ENCODE measurements at places on chromosomes 1 and 21.
A peak's percentile ranks its signal among the peaks of the same experiment; 100 is the strongest.

- no peak for DNase-seq
Observed at GRCh38 chr1:171055966-171056643, 34.6 kb upstream of the FMO3 start.

GRCh38 chr21:38167345-38167744, 89.4 kb upstream of the KCNJ15 start:
- no peak for DNase-seq

GRCh38 chr1:10773851-10774614, 22.4 kb downstream of the CASZ1 start:
- no peak for DNase-seq

DNA sequence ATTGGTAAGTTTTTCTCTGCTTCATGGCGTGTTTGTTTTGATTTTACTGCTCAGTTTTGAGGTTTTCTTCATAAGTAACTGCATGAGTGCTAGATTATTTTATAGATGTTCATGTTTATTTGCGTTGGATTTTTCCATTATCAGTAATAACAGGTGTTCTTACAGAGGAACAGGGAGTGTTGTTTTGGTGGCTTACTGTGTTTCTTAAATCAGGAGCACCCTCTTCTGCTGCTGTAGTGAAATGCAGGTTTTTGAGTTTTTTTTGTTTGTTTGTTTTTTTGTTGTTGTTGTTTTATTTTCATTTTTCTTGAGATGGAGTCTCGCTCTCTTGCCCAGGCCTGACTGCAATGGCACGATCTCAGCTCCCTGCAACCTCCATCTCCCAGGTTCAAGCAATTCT, 32.6 kb downstream of the CTBS start:
- DNase-seq: no peak

DNA sequence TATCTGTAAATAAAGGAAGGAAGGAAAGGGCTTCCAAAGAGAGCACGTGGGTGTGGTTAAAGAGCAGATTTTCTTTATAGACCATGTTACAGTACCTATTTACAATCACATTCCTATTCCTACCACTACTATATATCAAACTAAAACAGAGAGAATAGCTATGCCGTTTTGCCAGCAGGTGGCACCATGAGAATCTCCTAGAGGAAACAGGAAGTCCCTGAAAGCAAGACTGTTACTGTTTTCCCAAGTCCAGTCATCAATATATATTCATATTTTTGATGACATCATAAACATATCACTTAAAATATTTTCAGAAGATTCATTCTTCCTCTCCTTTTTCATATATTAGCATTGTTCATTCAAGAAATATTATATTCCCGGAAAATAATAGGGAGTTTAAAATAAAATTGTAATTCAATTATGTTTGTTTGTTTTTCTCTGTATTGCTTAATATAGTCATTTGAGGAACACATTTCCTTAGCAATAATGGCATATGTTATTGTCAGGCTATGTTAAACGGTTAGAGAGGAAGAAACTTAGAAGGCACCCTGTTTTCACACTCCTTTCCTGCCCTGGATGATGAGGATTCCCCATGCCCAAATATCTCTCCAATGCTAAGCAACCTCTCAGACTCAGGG, 6.6 kb downstream of the CCDC190 start:
- DNase-seq: peak; percentile 48

GRCh38 chr1:111483166-111483565, 9.4 kb downstream of the C1orf162 start:
- no peak for DNase-seq

GRCh38 chr1:93908394-93909145, 660 bp downstream of the GCLM start:
- peak; percentile 55 for DNase-seq

DNA sequence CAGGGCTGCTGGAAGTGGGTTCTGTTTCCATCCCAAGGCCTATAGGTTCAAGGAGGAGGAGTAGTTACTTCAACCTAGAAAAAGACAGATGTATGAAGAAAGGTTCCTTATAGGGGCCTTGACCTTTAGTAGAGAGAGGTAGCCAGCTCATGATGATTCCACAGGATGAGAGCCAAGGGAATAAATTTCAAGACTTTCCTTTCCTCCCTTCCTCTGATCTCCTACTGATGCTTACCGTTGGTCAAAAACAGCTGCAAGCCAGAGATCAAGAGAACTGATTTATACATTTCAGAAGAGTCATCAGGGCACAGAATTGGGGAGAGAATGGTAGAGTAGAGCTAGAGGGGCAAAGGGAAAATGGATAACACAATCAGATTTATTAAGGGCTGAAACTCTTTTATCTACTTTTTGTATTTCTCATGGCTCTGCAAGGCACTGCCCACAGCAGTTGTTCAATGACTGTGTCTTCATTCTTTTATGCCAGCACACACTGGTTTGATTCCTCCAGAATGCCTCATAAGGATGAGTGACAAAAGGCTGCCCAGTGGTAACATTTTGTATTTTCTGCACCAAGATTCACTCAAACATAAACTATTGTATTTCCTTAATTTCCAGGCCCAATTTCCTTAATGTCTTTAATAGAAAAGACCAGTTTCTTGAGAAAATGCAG, 37.4 kb downstream of the AK5 start:
- no peak for DNase-seq

- no peak for DNase-seq
Observed at GRCh38 chr1:205436776-205437410, 15.0 kb upstream of the LEMD1 start.

DNA sequence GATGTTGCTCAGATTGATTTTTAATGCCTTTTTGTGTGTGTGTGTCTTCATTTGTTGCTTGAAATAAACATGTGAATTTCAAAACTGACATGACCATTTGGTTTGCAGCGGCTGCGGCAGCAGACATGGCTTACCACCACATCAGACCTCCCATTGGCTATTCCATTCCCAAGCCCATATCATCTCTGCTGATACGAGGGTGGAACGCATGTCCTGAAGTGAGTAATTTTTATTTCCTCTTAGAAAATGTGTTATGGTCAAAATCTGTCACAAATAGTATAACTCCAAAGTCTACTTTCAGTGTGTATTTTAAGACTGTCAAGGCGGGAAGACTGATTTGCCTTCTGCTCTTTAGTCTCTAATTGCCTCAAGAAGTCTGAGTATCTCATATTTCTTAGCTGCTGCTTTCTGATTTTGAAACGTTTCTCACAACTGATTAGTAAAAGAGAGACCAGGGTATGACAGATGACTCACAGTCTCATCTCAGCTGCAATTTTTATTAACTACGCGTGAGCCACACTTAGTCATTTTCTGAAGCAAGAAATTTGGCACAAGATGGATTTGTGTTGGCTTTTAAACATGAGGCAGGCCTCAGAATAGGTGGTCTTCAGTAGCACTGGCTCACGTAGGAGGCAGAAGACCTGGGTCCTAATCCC, 49.0 kb downstream of the LRRC53 start:
- DNase-seq: no peak

- no peak for DNase-seq
Observed at GRCh38 chr1:207646171-207646570, 1.2 kb downstream of the CR1L start.

DNA sequence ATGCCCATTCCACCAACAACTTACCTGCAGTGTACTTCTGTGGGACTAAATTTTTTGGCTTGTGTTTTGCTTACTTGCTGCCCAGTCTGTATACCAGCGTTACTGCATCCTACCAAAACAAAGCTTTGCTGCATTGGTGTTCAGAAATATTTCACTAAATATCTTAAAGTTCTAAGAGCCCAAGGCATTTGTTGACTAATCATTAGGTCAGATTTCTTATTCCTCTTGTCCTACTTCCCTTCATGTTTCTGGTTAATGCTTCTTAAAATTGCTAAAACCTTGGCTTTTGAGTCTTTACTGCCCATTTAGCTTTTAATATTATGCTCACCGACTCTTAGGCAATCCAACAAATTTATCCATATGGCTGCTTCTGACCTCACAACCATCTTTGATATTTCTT, 161.8 kb downstream of the DPYD start:
- no peak for DNase-seq

GRCh38 chr1:67144696-67145095, 9.9 kb upstream of the C1orf141 start:
- peak; percentile 25 for DNase-seq

GRCh38 chr1:94526152-94526980, 15.2 kb downstream of the F3 start:
- DNase-seq: no peak

GRCh38 chr1:180040034-180040433, 85.4 kb downstream of the CEP350 start:
- DNase-seq: no peak

DNA sequence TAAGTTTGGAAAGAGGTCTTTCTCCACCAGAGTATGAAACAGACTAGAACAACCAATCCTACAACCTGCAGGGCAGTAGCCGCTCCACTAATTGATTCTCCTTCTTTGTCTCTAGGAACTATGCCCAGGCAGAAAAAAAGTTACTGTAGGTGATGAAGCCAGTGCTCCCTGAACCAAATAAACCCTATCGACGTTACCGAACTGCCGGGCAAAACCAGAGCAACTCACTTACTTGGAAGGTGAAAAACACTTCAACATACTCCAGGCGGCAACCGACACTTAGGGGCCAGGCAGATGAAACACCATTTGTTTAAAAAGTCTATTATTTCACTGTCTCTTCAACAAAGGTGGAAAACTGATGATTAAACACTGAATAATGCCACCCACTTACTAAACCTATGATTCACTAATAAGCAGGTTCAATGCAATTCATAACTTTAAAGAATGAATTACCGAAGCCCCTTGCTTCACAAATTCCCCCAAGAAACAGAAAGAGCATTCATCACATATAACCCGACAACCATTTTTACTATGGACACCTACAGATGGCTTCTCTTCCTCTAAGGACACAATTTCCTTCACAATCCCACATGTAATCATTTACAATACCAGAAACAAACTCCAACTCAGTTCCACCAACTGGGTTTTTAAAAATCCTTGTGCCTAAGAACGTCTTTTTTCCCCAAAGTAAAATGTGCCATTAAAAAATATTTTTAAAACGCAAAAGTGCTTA, 1.6 kb downstream of the NRIP1 start:
- peak; percentile 49 for DNase-seq

DNA sequence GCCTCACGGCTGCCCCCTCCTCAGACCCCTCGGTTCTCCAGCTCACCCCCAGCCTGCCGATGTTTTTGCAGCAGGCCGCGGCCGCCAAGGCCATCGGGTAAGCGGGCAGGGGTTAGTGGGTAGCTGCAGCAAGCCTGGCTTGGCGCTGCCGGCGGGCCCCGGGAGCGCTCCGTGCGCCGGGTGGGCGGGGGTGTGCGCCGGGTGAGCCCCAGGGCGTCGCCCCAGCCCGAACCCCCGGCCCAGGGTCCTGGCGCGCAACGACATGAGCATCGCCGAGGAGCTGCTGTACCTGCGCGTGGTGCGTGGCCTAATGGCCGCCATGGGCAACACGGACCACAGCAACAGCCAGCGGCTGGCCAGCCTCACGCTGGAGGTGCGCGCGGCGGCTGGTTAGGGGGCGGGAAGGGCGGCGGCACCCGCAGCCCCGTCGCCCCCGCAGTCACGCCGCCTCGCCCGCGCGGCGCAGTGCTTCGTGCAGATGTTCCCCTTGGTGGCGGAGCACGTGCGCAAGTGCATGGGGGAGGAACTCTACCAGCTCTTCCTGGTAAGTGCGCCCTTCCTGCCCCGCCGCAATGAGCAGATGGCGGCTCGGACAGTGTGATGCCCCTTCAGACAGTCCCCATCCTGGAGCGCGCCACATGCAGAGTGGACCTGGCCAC, 6.5 kb downstream of the RNU5D-1 start:
- DNase-seq: no peak

DNA sequence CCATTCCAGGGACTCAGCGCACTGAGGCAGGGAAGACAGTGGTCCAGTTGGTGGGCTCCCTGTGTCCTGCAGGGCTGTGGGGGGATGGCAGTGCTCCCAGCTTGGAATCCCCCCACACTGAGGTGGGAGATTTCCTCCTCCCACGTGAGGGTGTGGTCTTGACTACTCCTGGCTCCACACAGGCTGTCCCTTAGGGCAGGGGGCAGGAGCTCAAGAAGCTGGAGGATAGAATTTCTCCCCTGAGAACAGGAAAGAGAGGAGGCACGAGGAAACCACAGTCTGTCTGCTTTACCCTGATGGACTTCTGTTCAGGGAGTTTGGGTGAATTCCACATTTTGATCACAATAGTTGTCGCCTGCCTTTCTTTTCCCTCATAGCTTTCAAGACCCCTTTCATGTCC, 62.1 kb downstream of the CACNA1E start:
- DNase-seq: no peak

GRCh38 chr1:212774584-212774983, 17.0 kb downstream of the NSL1 start:
- DNase-seq: no peak

DNA sequence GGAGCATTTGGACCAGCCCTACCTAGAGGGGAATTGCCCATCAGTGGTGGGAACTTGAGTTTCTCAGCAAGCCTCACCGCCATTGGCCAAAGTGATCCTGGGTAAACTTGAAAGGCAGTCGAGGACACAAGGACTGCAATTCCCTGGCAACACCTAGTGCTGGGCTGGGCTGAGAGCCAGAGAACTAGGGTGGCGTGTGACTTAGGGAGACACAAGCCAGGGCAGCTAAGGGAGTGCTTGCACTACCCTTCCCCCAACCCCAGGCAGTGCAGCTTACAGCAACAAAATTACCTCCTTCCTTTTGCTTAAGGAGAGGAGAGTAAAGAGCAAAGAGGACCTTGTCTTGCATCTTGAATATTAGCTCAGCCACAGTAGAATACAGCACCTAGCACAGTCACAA, 176.9 kb upstream of the PRMT6 start:
- DNase-seq: no peak

GRCh38 chr1:17603091-17603841, 63.8 kb downstream of the ARHGEF10L start:
- DNase-seq: no peak

- no peak for DNase-seq
Observed at GRCh38 chr1:236398538-236398937, 4.5 kb downstream of the EDARADD start.

- DNase-seq: no peak
Observed at GRCh38 chr1:4915154-4915553, 260.7 kb downstream of the AJAP1 start.

DNA sequence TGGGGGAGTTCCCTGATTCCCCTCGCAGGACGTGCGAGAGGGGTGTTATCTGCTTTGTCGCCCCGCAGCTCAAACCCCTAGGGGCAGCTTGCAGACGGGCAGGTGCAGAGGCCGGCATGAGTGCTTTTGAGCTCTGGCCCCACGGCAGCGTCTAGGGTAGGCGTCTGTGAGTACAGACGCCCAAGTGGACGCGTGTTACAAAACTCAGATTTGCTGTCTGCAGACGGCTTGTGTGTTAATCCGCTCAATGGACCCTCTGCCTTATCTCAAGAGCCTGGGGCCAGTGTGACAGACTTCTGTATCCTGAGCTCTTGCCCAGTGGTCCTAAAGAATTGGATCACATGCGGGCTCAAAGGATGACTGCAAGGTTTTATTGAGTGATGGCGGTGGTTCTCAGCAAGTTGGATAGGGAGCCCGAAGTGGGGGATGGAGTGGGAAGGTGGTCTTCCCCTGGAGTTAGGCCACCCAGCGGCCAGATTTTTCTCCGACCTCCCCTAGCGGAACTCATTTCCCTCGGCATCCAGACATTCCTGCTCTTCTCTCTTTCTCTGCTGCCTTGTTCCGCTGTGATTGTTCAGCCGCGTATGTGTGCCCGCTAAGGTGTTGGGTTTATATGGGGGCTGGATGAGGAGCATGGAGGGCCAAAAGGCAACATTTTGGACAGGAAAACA, 9.4 kb downstream of the CFHR4 start:
- DNase-seq: no peak

GRCh38 chr1:182556279-182556678, 32.8 kb downstream of the RNASEL start:
- no peak for DNase-seq
